Kidney (tissue), 22 donors: ENCODE measurements at places on chromosomes 3 and 15.
A peak's percentile ranks its signal among the peaks of the same experiment; 100 is the strongest.

- DNase-seq, result no peak
These were observed 139.5 kb upstream of the SLC2A2 start for GRCh38 chr3:171165983-171166382.

DNA sequence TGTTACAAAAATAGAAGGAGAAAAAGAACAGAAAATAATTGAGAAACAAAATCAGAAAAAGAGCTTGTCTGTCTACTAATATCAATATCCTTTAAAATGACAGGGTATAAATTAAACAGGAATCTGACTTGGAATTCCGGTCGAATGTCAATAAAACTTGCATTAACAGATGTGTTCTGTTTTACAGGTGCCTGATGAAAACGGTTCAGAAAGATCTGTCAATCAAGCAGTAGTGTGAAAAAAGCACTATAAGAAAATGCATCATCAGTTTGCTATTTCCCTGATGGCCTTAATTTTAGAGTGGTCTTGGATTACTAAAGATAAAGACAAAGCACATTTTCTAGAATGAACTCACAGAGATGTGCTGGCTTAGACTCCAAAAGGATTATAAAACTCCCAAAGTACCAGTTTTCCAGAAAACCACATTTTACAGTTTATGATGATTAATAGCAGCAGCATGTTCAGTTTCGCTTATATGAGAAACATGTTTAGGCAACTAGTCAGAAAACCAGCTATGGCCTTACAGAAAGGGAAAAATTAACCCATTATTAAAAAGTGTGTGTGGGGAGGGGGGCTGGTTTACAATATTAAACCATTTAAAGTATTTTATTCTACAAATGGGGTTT, 8.2 kb upstream of the C3orf38 start:
- no peak for DNase-seq

GRCh38 chr3:41447701-41448100, 248.4 kb downstream of the CTNNB1 start:
- no peak for DNase-seq

GRCh38 chr15:39361497-39361896, 219.4 kb upstream of the THBS1 start:
- no peak for DNase-seq

- DNase-seq, result no peak
These were observed 8.2 kb upstream of the ATP13A3 start for GRCh38 chr3:194494951-194495374.

DNA sequence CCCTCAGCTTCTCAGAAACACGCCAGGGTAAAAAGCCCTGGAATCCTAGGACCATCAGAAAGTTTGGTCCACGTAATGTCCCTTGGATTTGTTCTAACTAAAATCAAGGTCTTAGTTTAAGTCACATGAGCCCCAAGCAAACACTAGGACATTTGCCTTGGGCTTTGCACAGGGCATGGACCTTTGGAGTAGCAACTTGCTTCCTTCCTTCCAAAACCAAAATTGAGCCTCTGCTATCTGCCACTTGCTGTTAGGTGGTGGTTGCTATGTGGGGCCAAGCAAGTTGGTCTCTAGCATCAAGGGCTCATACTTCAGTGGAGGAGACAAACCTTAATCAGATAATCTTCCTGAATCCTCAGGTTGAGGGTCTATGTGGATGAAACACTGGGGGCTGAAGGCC, 4.0 kb upstream of the DAG1 start:
- no peak for DNase-seq

- DNase-seq, result peak; percentile 69
These were observed 70.4 kb downstream of the HES1 start for GRCh38 chr3:194206320-194206719.

DNA sequence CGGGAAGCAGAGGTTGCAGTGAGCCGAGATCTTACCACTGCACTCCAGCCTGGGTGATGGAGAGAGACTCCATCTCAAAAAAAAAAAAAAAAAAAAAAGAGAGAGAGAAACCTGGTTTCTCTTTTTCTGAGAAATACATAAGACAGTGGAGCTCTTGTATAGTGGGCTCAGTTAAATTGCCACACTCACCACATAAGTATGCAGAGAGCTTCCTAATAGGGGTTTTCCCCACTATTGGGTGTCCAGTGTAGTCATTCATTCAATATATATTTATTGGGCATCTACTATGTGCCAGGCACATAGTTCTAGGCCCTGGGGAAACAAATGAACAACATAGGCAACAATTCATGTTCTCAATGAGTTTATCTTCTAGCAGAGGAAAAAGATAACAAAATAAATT, 48.9 kb upstream of the FMN1 start:
- DNase-seq, result no peak

DNA sequence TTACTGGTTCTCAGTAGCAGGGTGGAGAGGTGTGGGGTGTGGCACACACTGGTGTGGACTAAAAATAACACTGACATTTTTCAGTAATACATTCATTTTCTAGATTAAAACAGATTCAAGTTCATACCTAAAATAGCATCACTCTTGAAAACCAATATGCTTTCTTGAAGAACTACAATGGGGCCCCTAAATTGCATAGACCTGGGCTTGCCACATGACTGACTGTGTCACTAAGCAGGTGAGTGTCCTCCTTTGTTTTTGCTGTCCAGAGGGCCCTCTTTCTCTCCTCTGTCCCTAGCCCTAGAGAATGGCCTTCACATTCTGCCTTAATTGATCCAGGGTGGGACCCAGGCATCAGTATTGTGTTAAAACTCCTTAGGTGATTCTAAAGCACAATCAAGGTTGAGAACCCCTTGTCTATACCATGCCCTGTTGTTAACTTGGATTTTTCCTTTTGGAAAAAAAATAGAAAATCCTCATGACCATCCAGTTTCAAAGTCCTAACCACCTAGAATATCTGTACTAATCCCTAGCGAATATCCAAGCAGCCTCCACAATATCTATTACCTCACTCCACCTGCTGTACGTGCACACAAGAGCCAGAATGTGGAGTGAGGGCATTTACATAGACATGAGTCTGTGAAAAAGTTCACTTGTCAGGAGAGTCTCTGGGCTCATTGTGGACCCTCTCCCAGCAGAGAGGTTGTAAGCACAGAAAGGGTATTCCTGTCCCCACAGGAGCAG, 18.7 kb upstream of the TMEM41A start:
- no peak for DNase-seq

DNA sequence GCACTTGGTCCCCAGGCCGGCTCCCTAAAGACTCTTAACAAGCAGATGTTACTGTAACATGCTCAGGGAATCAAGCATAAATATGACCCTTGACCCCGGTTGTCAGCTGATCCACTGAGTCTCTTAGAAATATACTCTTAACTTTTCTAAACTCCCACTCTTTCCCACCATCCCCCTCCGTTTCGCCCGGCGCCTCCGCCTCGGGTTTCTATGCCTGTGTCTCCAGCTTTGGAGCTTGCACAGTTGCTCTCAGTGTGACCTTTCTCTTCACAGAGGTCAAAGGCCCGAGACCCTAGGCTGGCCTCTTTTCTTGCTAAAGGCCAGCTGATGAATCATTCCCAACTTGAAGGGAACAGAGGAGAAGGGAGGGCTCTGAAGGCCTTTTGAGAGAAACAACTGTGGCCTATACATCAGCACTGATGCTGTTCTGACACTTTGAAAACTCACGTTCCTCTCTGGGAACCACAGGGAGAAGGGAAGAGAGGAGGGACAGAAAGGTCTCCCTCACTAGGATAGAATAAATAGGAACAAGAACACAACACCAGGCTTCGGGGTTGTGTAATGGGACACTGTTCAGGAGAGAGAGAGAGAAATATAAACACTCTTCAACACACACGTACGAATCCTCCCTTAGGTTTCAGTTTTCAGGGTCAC, 484.5 kb upstream of the NR2F2 start:
- peak; percentile 92 for DNase-seq

- DNase-seq, result no peak
These were observed 62.2 kb upstream of the MRPS22 start for GRCh38 chr3:139281522-139282196.

DNA sequence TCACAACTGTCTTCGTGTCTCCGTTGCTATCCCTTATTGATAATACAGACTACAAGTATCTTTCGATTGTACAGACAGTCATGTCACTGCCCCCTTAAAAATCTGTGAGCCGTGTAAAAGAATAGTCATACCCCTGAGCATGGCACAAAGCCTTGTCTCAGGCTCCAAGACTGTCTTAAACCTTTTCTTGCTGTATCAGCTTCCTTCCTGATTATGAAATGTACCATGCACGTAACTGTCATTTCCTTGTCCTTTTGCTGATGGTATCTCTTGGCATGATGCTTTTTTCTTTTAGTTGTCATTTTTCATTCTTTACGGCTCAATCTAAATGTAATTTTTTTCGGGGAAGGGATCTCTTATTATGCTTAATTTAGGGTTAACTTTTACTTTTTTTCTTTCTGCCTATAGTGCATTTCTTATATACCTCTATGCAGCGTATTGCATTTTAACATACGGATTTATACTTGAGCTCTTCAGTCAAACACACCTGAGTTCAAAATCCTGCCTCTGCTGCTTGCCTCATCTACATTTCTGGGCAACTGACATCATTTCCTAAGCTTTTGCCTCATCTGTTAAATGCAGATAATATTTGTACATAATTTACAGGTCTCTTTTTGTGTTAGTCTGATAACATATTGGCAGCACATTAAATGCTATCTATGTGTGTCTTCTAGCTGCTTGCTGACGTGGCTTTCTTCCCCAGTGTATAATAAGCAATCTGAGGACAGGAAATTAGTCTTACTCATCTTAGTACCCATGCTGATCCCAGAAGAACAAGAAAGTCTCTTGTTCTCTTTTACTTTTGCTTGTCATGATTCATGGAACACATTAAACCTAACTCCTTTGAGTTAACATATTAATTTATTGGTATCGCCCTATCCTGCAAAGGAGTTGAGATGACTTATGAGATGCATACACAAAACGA, 57.3 kb downstream of the ROBO2 start:
- no peak for DNase-seq
